ENCODE measurements at places on chromosomes 5 and 9. TPM values are rescaled to one million over a fixed set of nuclear protein-coding genes. Genes with fewer than 3 reads are reported as not detected.

The CCL27 gene
- not detected for total RNA-seq

The COL23A1 gene
- 5.4 TPM for total RNA-seq

The ENHO gene
- total RNA-seq: 4.4 TPM

The TAF11L13 gene
- not detected for total RNA-seq

The CDC20B gene
- total RNA-seq: not detected

The GABRA6 gene
- not detected for total RNA-seq

The TMC1 gene
- total RNA-seq: 0.62 TPM

The CD14 gene
- 15.7 TPM for total RNA-seq

The FBXW5 gene
- 95.9 TPM for total RNA-seq

The WDR31 gene
- total RNA-seq: 3.7 TPM

The DND1 gene
- total RNA-seq: not detected

The SLC6A3 gene
- 0.10 TPM for total RNA-seq

The TLX3 gene
- not detected for total RNA-seq

The OR13C3 gene
- not detected for total RNA-seq

The RNF183 gene
- 0.21 TPM for total RNA-seq

The GLDC gene
- 1.6 TPM for total RNA-seq

The CCDC127 gene
- total RNA-seq: 6.3 TPM

The ABCA1 gene
- 23.6 TPM for total RNA-seq

The NFIB gene
- 161 TPM for total RNA-seq

Data from tongue (tissue), 3 donors.